ENCODE measurements at places on chromosomes 4 and X. TPM values are rescaled to one million over a fixed set of nuclear protein-coding genes. Genes with fewer than 3 reads are reported as not detected.
A peak's percentile ranks its signal among the peaks of the same experiment; 100 is the strongest.

- no peaks in the 10 kb centered on the region for H3K36me3 ChIP-seq
- no peak for DNase-seq
- H3K4me1 ChIP-seq, result peaks cover 18% of the 10 kb centered on the region
- no peak overlapping the region for H3K4me3 ChIP-seq
- H3K27ac ChIP-seq, result no peak overlapping the region
Measured at GRCh38 chr4:68460085-68460484, 12.8 kb downstream of the TMPRSS11E start.

- no peak for DNase-seq
- H3K4me3 ChIP-seq, result no peak overlapping the region
- 0 out of 2 replicates have a peak, but pooled peaks cover under 1% of the 10 kb centered on the region for H3K4me1 ChIP-seq
Measured at GRCh38 chr4:86302251-86302650, 57.6 kb downstream of the MAPK10 start.

- H3K4me3 ChIP-seq, result no peak overlapping the region
- no peaks in the 10 kb centered on the region for H3K4me1 ChIP-seq
- no peak overlapping the region for H3K27ac ChIP-seq
- no peaks in the 10 kb centered on the region for H3K36me3 ChIP-seq
- DNase-seq, result no peak
Measured at GRCh38 chr4:109231331-109231730, 71.1 kb downstream of the COL25A1 start.

DNA sequence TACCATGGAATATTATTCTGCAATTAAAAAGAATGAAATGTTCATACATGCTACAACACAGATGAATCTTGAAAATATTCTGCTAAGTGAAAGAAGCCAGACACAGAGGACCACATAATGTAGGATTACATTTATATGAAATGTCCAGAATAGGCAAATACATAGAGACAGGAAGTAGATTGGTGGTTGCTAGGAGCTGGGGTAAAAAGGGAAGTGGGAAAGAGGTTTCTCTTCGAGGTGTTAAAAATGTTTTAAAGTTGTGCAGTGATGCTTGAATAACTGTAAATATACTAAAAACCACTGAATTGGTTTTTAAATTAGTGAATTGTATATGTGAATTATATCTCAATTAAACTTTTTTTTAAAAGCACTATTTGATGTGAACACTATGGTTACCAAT is 3.6 kb upstream of the NXT2 start:
- H3K4me3 ChIP-seq, result no peak overlapping the region
- no peak for DNase-seq
- no peak overlapping the region for H3K27ac ChIP-seq
- H3K36me3 ChIP-seq, result no peaks in the 10 kb centered on the region
- H3K4me1 ChIP-seq, result peaks cover 4% of the 10 kb centered on the region

DNA sequence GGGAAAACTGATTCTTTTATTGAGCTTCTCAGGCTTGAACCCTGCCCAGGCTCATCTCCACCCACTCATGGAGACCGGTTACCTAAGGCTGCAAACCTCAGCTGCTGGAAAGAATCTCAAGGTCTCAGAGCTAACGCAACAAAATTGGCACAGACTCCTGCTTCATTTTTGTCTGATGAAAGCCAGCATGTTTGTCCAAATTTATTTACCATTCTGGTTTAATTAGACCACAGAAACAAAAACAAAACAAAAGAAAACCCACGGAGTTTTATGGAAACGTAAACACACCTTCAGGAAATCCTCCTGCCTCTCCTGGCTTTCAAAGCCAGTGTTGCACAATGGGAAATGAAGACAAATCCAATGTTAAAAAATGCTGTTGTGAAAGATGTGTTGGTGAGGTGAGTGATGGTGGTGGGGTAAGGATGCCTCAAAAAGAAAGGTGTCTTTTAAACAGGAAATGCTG is 56.4 kb upstream of the PDLIM3 start:
- no peak overlapping the region for H3K4me3 ChIP-seq
- peak; percentile 42 for DNase-seq
- H3K4me1 ChIP-seq, result peaks cover 21% of the 10 kb centered on the region
- H3K36me3 ChIP-seq, result no peaks in the 10 kb centered on the region

PRDM5 gene
- 11.1 TPM for total RNA-seq

FAM13A gene
- 15.2 TPM for total RNA-seq

NXF2B gene
- total RNA-seq, result not detected

DNA sequence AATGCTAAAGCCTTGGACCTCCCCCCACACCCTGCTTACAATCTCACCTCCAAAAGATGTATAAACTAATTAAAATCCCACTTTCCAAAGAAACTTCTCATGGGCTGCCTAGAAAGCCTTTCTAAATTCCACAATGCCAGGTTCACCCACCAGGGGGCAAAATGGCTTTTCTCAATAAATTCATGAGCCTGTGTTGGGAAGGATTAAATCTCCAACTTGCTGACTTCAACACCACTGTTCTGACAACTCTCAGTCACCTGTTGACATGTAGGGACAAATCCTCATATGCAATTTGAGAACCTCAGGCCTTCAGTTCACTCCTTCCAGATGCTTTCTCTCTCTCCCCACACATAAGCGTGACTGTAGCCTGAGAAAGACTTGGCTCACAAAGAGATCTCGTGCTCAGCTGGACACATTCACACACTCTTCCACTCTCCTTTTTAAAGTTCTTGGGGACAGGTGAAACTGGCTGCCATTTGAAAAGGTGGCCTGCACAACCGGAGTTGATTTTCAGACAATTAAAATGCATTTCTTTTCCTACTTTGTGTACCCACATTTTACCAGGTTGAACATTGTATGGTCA is 88.6 kb upstream of the PRPS2 start:
- H3K4me1 ChIP-seq, result no peaks in the 10 kb centered on the region
- H3K27me3 ChIP-seq, result no peaks in the 10 kb centered on the region
- no peak overlapping the region for H3K27ac ChIP-seq
- H3K4me3 ChIP-seq, result no peak overlapping the region
- no peak for DNase-seq

MAPK10 gene
- 18.6 TPM for total RNA-seq

DNA sequence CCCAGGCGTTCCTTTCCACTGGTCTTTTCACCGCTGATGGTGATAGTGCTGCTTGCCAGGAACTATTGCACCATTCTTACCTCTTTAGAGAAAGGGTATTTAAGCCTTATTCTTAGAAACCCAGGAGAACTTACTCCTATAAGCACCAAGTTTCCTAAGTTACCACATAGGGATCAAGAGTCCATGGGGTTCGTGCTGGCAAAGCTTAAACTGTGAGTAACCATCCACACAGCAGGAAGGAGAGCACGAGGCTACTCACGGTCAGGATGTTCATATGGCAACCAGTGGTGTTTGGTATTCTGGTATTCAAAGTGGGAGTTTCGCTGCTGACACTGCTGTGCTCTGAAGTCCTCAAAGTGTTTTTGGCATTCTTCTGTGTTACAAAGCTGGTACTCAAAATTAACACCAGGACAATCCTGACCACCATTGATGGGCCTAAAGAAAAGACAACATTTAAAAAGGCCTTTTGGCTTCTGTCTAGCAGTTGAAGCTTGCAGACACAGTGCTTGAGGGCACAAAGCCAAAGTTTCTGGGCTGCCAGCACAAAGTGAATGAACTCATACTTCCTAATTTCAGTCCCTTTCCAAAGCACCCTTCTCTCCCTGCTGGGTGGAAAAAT is 256.9 kb downstream of the ADAMTS3 start:
- H3K36me3 ChIP-seq, result no peaks in the 10 kb centered on the region
- no peak for DNase-seq
- H3K27ac ChIP-seq, result no peak overlapping the region
